Esophagus squamous epithelium (tissue), 5 donors: ENCODE measurements at places on chromosomes 3 and 15.

DNA sequence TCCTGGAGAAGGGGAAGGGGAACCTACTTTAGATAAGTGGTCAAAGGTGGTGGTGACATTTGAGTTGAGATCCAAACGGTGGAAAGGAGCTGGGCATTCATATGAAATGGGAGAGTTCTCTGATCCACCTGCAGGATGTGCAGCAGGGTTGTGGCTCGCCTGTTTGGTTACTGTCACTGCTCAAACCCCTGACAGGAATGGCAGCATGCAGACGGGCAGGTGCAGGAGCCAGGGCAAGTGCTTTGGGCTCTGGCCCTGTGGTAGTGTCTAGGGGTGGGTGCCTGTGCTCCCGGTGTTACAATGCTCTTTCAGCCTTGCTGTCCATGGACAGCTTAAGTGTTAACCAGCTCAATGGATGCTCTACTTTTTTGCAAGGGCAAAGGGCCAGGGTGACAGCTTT is 18.5 kb downstream of the PAQR9 start:
- no peak for DNase-seq

DNA sequence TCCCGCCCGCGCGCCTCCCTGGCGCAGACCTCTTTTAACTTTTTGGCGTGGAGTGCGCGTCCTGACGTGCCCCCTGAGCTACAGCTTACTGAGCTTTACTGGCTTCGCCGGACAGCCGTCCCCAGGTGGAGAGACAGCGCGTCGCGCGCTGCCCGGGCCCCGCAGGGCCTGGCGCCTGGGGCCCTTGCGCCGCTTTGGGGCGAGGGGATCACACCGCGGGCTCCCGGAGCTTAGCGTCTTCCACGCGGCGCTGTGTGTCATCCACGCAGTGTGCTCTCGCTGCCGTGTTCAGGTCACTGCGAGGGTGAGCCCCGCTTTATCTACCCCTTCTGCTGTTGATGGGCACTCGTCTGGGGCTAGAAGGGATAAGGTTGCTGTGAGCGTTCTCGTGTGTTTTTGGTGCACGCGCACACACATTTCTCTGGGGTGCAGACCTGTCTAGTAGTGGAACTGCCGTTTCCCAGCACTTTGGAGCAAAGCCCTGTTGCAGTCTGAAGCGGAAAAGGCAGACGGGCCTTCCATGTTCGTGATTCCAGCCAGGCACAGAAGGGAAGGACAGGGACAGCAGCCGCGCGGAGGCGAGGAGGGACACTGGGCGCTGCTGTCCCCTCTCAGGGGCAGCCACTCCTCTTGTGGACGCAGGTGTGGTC is 33.1 kb upstream of the ALDH1L1 start:
- no peak for DNase-seq

- no peak for DNase-seq
Observed at GRCh38 chr3:185250247-185250646, 3.6 kb downstream of the EHHADH start.

- DNase-seq, result no peak
Observed at GRCh38 chr15:61336026-61336638, 107.0 kb upstream of the RORA start.

DNA sequence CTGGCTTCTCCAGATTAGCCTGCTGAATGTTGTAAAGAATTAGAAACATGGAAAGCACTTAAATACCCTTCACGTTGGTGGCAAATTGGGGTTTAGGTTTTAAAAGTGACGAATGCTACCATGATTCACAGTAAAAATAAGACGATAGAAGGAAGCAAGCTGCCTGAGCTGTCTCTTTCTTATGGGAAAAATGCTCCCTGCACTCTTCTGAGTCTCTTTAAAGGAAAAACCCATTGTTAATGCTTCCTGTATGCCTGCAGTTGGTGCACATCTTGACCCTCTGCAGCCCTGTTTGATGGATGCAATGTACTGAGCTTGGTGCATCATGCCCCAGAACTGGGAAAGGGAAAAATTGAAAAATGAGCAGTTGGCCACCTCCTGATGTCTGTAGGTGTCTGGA is 258.6 kb upstream of the RASGRP1 start:
- no peak for DNase-seq

DNA sequence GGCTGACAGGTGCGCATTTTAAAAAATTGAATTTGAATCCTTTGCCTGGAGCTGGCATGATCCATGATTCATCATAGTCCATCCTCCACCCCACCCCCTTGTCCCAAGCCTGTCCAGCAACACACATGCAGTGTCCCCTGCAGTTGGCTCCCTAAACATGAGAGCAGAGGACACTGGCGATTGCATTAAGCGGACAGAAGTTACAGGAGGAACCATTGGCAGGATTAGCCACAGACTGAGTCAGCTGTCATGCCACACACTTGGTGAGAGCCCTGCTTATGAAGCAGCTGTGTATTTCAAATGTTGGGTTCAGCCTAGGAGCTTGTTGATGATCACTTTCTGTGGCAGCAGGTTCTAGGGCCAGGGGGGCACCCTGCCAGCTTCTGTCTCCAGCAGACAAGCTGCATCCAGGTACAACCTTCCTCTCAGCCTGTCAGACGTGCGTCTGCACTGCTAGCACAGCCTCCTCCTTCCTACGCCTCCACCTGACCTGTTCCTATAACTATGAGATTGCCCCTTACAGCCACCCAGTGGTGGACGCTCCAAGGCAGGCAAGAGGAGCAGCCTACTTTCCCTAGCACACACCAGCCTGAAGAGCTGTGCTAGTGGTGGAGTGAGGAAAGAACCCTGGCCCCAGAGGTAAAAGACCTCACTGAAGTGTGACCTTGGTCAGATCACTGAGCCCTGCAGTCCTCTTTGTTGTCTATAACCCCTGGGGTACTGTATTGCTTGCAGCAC is 121.9 kb downstream of the SLCO3A1 start:
- DNase-seq, result no peak

DNA sequence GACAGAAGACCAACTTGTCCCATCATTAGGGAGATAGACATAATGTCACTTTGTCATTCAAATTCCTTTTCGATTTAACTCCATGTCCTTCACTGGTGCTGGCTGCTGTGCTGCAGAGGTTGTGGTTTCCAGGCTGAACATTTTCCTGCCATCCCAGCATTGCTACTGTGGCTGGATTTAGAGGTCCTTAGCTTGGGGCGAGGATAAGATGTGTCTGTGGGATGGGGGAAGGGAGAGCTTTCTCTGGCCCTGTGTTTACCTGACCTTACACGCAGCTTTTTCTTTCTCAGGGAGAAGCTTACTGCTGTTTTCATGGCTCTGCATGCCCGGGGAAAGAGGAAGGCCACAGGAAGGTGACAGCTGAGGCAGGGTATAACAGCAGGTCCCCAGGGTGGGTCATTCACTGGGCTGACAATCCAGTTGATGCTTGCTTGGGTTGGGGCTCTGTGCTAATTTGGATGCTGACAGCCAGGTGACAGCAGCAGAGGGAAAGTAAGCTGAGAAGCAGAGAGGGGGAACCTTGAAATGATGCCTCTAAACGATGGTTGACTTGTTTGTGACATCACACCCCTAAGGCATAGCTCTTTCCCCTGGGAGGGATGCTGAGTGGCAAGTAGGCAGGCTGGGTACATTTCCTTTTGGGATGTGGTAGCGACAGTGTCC is 326.9 kb upstream of the CTNNB1 start:
- no peak for DNase-seq

DNA sequence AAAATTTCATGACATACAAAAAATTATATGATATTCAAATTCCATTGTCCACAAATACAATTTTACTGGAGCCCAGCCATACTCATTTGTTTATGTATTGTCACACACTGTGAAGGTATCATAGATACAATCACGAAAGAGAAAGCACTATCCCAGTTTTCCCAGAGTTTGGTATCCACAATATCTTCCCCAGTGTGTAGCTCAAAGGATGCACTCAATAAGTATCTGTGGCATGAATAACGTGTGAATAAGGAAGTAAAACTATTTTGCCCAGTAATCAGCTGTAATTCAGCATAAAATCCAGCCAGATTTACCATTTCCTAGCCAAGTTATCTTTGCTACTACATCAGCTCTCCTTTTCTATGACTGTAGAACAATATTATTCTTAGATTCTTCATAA is 131.3 kb upstream of the KCNMB2 start:
- DNase-seq, result no peak

GRCh38 chr3:190193210-190193609 is 72.5 kb upstream of the P3H2 start:
- no peak for DNase-seq

GRCh38 chr3:101870138-101870537 is 20.8 kb downstream of the NFKBIZ start:
- DNase-seq, result no peak

DNA sequence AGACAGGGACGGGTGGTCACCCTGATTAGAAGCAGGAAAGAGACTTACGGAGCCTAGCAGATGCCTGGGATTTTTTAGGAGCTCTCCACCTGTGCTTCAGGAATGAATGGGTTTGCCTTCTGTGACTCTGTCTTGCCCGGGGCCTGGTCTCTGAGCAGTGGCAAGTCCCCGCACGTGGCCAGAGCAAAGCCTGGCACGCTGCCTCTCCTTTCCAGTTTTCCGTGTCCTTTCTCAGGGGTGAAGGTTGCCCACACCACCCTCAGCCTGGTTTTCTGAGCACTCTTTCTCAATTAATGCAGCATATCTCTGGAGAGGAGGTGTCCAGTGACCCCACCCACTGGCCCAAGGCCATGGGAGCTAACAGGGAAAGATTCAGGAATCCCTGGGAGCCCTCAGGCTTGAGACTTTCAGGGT is 14.5 kb upstream of the CHST14 start:
- DNase-seq, result no peak

DNA sequence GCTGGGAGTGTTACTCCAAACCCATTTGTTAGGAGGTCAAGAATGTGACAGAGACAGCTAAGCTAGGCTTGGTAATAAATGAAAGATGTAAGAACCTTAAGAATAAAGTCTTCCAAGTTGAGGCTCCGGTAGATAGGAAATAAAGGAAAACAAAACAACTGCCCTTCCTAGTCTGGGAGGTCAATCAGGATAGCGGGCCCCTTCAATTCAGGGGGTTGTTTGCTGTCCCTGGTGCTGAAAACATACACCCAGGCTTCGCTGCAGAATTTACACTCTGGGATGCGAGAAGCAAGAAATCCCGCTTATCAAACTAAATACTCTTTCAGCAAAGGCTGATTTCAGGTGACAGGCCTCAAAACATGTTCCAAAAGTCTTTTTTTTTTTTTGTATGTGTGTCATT is 393.4 kb downstream of the NTRK3 start:
- DNase-seq, result no peak

DNA sequence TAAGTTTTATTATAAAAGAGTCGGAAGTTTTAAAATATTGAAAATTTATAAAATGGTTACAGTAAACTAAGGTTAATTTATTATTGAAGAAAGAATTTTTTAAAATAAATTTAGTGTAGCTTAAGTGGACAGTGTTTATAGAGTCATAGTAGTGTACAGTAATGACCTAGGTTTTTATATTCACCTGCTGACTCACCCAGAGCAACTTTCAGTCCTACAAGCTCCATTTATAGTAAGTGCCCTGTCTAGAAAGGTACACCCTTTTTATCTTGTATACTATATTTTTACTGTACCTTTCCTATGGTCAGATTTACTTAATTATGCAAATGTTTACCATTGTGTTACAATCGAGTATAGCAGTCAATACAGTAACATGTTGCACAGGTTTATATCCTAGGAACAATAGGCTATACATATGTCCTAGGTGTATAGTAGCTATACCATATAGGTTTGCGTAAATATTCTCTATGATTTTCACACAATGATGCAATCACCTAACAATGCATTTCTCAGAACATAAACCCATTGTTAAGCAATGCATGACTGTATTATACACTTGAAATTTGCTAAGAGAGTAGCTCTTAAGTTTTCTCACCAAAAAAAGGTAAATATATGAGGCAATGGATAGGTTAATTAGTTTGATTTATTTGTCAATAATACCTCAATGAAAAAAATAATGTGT is 106.9 kb upstream of the CD96 start:
- DNase-seq, result no peak

DNA sequence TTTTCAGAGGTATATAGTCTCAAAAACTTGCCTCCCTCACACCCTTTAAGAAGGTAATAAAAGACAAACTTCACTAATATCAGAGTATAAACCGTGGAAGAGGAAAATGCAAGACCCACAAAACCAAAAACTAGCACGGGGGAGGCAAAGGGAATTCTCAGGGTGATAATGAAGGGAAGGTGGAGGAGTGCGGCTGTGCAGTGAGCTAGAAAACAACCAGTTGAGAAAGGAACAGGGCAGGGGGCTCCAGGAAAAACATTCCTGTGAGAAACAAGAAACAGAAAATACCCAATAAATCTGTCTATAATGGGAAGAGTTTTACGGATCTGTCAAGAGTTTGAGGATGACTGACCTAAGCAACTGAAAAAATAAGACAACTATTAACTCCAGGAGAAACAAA is 31.6 kb downstream of the TAMM41 start:
- DNase-seq, result no peak

DNA sequence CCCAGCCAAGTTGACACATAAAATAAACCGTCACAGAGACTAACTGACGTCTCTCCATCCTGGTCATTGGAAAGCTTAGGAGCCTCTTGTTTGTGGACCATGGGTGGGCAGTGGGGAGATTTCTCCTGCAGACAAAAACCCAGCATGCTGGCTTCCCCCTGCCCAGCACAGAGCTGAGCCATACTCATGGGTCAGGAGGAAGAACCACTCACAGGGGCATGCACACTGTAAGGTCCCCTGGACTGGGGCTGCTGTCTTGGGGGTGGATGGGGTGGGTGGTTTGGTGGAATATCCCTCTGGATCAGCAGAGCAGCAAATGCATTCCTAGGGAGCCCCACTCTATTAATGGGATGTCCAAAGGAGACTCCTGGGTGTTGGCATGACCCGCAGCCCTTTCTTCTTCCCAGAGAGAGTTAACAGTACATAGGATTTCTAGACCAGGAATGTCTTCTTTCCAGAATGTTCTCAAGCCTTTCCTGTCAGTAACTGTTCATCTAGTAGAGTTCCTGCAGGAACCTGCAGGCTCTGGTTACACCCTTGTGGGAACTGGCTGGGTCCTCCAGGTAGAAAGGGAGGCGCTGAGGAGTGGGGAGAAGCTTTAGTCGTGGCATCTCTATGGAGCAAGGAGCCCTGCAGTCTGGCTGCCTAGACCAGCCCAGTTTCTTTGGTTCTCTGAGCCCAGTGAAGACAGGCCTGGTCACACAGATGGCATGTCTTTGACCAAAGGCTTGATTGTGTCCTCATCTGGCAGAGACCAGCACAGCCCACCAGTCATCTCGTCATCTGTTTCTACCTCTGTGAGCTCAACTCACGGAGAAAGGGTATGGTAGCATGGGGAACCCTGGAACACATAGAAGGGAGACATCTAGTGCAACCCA is 73.4 kb upstream of the PRR23C start:
- DNase-seq, result no peak

- DNase-seq, result no peak
Observed at GRCh38 chr3:118799303-118799702, 235.3 kb downstream of the IGSF11 start.

DNA sequence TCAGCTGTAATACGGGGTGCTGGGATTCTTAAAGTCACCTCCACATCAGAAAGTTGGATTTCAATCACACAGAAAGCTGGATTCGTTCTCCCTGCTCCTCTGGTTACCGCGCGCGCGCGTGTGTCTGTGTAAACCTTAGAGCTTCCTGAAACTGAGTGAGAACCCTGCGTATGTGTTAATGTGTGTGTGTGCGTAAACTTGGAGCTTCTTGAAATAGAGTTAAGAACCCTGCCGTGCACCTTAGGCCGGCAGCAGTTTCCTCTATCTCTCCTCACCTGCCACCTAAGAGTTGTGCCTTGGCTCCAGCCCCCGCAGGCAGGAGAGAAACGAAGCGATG is 531 bp downstream of the LZTFL1 start:
- no peak for DNase-seq
